Neural crest cell (in vitro differentiated cells): ENCODE measurements at places on chromosomes 3 and 15.

- H3K36me3 ChIP-seq: no peaks in the 10 kb centered on the region
- no peak for DNase-seq
- no peak overlapping the region for H3K27ac ChIP-seq
- no peak overlapping the region for H3K4me3 ChIP-seq
Observed at GRCh38 chr3:153617463-153617862, 455.4 kb downstream of the RAP2B start.

- no peaks in the 10 kb centered on the region for H3K4me1 ChIP-seq
- H3K4me3 ChIP-seq: no peak overlapping the region
- H3K27me3 ChIP-seq: peaks cover 5% of the 10 kb centered on the region
- DNase-seq: no peak
- no peaks in the 10 kb centered on the region for H3K36me3 ChIP-seq
Observed at GRCh38 chr15:97076011-97076410, 745.5 kb downstream of the NR2F2 start.

DNA sequence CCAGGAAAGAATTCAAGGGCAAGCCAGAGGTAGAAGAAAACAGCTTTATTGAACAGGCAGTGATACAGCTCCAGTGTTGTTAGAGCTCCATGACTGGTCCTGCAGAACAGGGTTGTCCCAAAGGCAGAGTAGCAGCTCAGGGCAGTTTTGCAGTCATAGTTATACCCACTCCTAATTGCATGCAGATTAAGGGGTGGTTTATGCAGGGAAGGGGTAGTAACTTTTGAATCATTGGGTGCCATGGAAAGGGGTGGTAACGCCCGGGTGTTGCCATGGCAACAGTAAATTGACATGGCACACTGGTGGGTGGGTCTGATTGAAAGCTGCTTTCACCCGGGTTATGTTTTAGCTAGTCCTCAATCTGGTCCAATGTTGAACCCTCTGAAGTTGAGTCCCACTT is 9.7 kb upstream of the RAB6B start:
- DNase-seq: no peak
- no peak overlapping the region for H3K27ac ChIP-seq
- H3K4me1 ChIP-seq: no peaks in the 10 kb centered on the region
- peaks cover 23% of the 10 kb centered on the region for H3K27me3 ChIP-seq
- no peaks in the 10 kb centered on the region for H3K36me3 ChIP-seq

GRCh38 chr3:25023876-25024275 is 404.2 kb upstream of the RARB start:
- no peaks in the 10 kb centered on the region for H3K27me3 ChIP-seq
- no peak overlapping the region for H3K27ac ChIP-seq
- no peak overlapping the region for H3K4me3 ChIP-seq
- DNase-seq: no peak

DNA sequence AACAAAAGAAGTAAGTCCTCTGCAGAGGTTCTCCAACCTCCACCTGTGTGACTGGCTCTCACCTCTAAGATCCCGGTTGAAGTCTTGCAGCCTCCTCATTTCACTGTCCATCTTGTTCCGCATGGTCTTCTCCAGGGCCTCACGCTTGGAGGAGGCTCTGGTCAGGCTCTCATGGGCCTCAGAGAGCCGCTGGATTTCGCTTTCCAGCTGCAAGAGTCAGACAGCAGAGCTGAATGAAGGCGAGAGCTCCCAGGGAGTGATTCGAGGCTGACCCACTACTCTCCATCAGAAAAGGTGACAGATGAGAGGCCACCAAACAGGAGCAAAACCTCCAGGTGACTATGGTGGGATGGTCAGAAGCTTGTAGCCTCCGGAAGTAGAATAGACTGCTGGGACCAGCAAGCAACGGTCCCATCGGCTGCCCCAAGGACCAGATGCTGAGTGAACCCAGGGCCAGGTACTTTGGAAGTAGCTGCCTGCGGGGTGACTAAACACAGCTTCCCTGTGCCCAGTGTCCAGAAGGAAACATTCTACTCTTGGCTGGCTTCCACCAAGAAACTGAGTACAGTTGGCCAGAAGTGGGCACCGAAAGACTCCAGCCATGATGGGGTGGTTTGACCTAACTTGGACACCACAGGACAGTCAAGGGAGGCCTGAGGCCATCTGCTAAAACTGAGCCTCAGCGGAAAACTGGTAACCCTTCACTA is 7.9 kb downstream of the AMOTL2 start:
- peaks cover 35% of the 10 kb centered on the region for H3K36me3 ChIP-seq
- no peak overlapping the region for H3K27ac ChIP-seq
- peak overlapping the region; percentile 84 for H3K4me3 ChIP-seq
- peaks cover 61% of the 10 kb centered on the region for H3K4me1 ChIP-seq
- no peaks in the 10 kb centered on the region for H3K27me3 ChIP-seq
- DNase-seq: no peak

GRCh38 chr3:28846971-28847478 is 433.8 kb upstream of the RBMS3 start:
- no peaks in the 10 kb centered on the region for H3K36me3 ChIP-seq
- H3K27ac ChIP-seq: no peak overlapping the region
- H3K27me3 ChIP-seq: no peaks in the 10 kb centered on the region
- no peak overlapping the region for H3K4me3 ChIP-seq

DNA sequence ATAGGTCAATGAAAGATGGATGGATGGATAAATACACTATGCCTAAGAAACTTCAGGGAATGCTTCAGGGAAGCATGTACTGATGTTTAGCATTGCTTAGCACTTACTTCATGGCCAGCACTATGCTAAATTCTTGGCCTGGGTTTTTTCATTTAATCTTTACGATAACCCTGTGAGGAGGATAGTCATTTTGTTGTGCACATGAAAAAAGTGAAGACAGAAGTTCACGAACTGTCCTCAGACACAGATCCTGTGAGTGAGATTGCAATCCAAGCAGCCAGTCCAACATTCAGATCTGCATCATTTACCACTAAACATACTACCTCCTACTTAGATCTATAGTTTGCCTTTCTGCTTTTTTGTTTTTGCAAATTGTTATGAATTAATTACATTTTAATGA is 510.8 kb upstream of the AGTR1 start:
- H3K27ac ChIP-seq: no peak overlapping the region
- H3K4me3 ChIP-seq: no peak overlapping the region
- H3K4me1 ChIP-seq: peaks cover 17% of the 10 kb centered on the region
- DNase-seq: no peak
- H3K36me3 ChIP-seq: no peaks in the 10 kb centered on the region

GRCh38 chr3:86381247-86381646 is 609.7 kb downstream of the VGLL3 start:
- no peak overlapping the region for H3K4me3 ChIP-seq
- no peaks in the 10 kb centered on the region for H3K36me3 ChIP-seq
- no peak overlapping the region for H3K27ac ChIP-seq
- no peaks in the 10 kb centered on the region for H3K4me1 ChIP-seq
- DNase-seq: no peak
- no peaks in the 10 kb centered on the region for H3K27me3 ChIP-seq

DNA sequence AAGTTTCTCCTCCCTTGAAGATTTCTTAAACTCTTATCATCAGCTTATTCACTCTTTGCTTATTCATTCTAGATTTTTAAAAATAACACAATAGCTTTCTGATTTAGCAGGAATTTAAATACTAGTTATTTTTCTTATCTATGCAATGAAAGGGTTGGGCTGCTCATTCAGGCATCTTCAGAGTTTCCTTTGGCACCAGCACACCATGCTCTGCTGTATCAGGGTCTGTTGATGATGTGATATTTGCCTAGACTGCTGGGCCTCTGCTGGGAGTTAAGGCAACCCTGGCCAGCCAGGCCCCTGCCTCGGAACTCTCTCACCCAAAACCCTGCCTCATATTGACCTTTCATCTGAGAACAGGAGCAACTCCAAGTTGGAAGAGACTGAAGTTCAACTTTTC is 35.0 kb downstream of the DRD3 start:
- no peak overlapping the region for H3K4me3 ChIP-seq
- H3K27me3 ChIP-seq: no peaks in the 10 kb centered on the region
- H3K4me1 ChIP-seq: peaks cover 7% of the 10 kb centered on the region
- DNase-seq: no peak
- no peak overlapping the region for H3K27ac ChIP-seq

GRCh38 chr3:143036557-143036956 is 35.2 kb downstream of the U2SURP start:
- H3K4me3 ChIP-seq: no peak overlapping the region
- H3K27me3 ChIP-seq: no peaks in the 10 kb centered on the region
- no peaks in the 10 kb centered on the region for H3K4me1 ChIP-seq

DNA sequence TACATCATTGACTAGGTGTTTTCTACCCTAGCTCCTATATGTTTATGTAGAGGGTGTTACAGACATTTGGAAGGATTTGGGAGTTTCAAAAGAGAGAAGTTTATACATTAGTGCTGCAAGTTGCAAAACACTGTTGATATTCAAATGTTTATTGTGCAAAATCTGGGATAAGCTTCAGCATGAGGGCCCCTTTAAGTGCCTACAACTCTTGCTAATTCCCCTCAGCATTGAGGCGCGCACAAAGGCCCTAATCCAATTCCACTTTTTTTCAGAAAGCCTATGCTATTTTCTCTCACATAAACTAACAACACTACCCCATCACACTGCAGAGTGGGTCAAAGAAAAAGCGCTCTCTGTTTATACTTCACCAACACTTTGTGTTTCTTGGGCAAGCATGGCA is 208.0 kb downstream of the NR2F2 start:
- peak overlapping the region; percentile 44 for H3K27ac ChIP-seq
- peaks cover 50% of the 10 kb centered on the region for H3K4me1 ChIP-seq
- no peak overlapping the region for H3K4me3 ChIP-seq
- peaks cover 13% of the 10 kb centered on the region for H3K27me3 ChIP-seq

- no peak overlapping the region for H3K27ac ChIP-seq
- no peaks in the 10 kb centered on the region for H3K27me3 ChIP-seq
- H3K4me3 ChIP-seq: no peak overlapping the region
- H3K4me1 ChIP-seq: peaks cover under 1% of the 10 kb centered on the region
- peaks cover 4% of the 10 kb centered on the region for H3K36me3 ChIP-seq
- DNase-seq: no peak
Observed at GRCh38 chr3:175646865-175647264, 787.7 kb downstream of the NAALADL2 start.

DNA sequence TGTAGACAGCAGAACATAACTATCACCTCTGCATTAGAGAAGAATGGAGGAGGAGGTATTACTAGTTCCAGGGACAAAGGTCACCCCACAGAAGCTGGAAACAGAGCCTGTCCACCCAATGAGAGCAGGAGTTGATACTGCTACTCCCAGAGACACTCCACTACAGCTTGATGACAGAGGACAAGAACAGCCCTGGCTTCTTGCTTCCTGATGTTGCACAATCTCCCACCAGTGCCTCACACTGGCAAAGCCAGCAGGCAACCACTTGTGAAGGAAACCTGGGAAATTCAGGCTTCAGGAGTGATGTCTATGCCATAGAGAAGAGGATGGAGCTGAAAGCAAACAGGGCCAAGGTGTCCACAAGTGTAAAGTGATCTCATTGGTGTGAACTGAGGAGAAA is 78.0 kb upstream of the POU1F1 start:
- peaks cover 9% of the 10 kb centered on the region for H3K4me1 ChIP-seq
- no peaks in the 10 kb centered on the region for H3K36me3 ChIP-seq
- no peaks in the 10 kb centered on the region for H3K27me3 ChIP-seq
- no peak overlapping the region for H3K27ac ChIP-seq
- H3K4me3 ChIP-seq: no peak overlapping the region

GRCh38 chr3:30129765-30130164 is 476.6 kb upstream of the TGFBR2 start:
- no peak for DNase-seq
- no peaks in the 10 kb centered on the region for H3K4me1 ChIP-seq
- H3K27me3 ChIP-seq: no peaks in the 10 kb centered on the region
- H3K4me3 ChIP-seq: no peak overlapping the region
- no peak overlapping the region for H3K27ac ChIP-seq
- peaks cover 3% of the 10 kb centered on the region for H3K36me3 ChIP-seq

- DNase-seq: no peak
- no peak overlapping the region for H3K27ac ChIP-seq
- no peaks in the 10 kb centered on the region for H3K36me3 ChIP-seq
- peaks cover 57% of the 10 kb centered on the region for H3K27me3 ChIP-seq
- no peak overlapping the region for H3K4me3 ChIP-seq
- no peaks in the 10 kb centered on the region for H3K4me1 ChIP-seq
Observed at GRCh38 chr3:14816359-14816758, 2.4 kb upstream of the FGD5 start.
